ENCODE measurements at places on chromosomes 5 and 9.

DNA sequence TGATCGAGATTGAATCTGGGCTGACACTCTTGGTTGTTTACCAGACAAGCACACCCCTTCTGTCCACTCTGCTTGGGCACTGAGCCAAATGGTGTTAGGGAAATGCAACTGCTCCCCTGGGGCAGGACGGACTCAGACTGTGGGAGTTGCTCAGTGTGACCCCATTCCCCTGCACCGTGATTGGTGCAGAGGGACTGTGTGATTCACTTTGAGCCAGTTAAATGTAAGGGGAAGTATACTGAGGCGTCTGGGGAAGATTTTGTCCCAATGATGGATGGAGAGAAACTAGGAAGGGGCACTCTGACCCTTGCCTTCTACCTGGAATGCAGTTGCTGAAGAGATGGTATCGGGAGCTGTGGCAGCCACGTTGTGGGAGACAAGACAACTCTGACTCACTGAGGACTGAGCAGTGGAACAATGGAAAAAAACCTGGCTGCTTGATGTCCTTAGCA, 196.0 kb upstream of the ANKRD55 start:
- DNase-seq: peak; percentile 59

DNA sequence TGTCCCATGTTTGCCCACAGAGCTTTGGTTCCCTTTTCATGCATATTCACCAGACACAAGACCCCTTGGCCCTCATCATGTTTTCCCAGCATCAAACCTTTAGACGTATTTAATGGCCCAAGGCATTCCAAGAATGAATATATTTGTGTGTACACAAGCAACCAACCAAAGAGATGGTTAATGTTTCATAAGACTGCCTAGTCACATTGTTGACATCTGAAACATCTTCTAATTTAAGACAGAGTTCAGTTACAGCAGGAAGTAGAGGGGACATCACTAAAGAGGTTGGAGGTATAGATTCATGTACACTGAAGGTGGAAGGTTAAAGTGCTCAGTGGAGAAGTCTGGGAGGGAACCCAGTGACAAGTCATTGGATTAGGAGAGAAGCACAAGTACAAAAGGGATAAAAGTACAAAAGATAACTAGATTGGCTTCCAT, 49.1 kb downstream of the SUSD1 start:
- peak; percentile 94 for DNase-seq

DNA sequence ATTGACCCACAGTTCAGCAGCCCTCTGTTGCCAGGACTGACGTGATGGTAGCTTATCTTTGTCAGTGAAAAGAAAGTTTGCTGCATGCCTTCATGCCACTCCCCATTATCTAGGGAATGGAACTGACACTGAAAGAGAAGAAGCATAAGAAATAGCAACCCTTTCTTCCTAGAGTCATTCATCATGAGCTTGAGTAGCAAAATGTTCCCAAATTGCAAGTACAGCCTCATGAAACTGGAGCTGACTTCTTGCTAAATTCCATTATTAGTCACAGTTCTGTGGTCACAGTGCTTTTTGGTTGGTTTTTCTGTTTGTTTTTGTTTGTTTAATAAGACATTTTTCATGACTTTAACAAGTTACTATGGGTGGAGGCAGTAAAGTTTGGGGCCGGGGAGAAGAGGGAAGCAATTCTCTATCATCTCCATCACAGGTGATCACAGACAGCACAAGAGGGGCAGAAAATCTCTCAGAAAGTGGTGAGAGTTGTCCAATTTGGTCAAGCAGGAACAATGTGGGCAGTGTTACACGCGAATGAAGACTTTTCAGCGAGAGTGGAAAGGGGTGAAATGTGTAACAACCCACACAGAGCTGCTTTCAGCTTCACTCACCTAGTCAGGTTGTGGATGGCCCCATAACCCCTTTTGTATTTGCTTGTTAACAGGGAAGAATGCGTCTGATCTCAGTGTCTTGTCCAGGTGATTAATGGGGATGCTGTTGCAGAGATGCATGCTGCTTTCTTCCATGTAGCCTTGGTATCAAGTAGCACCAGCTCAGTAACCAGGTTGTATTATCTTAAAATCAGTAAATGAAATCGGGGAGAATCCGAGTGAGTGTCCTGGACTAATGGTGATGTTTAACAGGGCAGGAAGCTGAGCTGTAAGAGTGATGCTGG, 440.4 kb downstream of the DMRT2 start:
- DNase-seq: no peak

GRCh38 chr5:43231977-43232376, 40.0 kb downstream of the NIM1K start:
- peak; percentile 25 for DNase-seq

DNA sequence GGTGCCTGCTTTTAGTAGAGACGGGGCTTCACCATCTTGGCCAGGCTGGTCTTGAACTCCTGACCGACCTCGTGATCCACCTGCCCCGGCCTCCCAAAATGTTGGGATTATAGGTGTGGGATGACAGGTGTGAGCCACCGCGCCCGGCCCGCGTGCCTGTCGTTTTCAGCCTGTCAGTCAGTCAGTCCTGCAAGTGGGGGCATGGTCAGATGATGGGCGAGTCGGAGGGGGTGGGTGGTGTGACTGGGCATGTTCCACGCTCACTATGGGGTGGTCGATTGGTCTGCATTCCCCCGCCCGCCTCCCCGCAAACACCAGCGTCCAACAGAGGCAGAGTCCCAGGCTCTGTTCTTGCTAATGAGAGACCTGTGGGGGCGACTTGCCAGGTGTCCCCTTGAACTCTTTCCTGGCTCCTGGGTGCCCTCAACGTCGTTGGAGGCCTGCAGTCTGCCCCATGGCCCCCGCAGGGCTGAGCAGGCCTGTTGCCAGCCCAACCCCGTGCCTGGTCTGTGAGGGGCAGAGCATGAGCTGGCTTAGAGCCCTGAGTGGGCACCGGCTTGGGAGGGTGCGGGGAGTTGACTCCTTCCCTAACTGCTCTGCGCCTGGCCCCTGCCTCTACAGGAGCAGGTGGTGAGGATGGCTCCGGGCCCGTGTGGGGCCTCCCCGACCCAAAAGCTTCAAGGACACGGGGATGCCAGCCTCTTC, 23.1 kb downstream of the CRB2 start:
- DNase-seq: no peak

DNA sequence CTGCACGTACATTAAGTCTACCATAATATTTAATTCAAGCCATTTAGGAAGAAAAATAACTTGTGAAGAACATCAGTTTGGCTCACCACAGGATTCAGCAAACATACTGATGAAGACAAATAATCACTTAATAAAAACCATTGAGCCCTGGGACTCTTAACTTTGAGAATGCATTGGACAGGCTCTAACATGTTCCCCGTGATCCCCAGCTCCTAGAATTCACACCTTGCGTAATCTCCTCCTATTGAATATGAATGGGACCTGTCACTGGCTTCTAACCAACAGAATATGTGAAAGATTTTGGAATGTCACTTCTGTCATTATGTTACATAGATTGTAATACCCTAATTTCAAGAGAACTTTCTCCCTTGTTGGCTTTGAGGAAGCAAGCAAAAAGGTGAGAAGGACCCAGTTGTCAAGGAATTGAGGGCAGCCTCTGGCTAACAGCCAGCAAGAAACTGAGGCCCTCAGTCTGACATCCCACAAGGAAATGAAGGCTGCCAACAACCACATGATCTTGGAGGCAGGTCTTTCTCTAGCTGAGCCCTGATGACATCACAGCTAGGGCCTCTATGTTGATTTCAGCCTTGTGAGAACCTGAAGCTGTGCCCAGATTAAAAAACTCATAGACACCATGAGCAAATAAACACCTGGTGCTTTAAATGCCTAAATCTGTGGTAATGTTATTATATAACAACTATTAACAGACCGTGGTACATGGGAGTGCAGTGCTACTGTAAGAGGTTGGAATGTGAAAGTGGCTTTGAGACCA, 433.2 kb downstream of the SEMA5A start:
- DNase-seq: peak; percentile 44

- DNase-seq: no peak
Measured at GRCh38 chr5:112560371-112560770, 141.3 kb upstream of the EPB41L4A start.

DNA sequence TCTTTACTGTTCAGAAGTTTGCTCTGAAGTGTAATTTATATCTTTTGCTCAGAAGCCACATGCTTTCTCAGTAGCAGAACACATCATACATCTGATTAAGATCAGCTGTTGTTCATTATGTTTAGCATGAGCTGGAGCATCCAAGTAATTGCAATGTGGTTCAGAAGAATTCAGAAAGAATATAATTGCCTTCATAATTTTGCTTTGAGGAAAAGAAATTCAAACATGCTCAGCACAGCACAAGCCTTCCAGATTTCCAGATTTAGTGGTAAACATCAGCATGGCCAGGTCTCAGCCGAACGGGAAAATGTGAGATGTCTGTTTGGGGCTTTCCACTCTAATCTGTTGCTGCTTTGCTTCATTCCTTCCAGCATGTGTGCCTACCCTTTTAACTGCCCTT, 65.9 kb downstream of the ITGA1 start:
- no peak for DNase-seq

DNA sequence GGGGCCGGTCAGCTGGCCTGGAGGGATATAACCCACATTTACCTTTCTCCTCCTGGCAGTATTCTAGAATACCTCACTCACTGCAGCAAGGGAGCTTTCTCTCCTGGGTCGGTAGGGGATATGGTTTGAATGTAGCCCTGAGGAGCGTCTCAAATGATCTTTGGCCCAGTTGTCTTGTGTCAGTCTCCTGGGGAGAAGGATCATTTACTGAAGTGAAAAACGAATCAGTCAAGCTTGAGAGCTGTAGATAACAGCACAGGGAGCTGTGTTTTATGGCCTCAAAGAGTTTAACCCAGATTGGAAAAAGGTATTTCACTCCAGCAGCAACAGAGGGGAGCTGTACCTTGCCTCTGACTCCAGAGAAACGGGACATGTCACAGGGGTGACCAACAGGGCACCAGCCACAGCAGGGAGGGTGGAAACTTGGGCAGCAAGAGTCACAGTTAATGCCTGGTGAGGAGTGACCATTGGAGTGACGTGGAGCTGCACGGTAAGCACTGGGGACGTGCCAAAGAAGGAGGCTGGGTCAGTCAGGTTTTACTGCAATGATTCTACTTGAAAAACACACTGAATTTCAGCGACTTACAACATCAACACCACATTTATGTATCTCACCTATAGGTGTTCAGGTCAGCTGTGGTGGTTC, 29.8 kb upstream of the ZFR start:
- peak; percentile 43 for DNase-seq

DNA sequence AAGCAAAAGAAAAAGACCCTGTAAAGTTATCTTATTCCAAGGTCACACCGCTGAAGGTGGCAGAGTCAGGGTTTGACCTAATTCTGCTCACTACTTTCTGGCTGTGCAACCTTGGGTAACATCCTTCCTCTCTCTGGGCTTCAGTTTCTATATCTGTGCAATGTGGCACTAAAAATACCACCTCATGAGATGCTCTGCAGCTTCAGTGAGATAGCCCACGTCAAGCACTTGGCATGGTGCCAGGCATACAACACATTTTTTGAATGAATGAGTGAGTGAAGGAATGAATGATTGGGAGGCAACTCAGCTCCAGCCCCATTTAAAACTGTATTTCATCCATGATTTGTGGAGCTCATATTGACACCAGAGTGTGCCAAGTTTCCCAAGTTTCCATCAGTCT, 62.3 kb downstream of the FOXI1 start:
- DNase-seq: no peak

GRCh38 chr5:87582149-87582548, 169.4 kb upstream of the CCNH start:
- no peak for DNase-seq

DNA sequence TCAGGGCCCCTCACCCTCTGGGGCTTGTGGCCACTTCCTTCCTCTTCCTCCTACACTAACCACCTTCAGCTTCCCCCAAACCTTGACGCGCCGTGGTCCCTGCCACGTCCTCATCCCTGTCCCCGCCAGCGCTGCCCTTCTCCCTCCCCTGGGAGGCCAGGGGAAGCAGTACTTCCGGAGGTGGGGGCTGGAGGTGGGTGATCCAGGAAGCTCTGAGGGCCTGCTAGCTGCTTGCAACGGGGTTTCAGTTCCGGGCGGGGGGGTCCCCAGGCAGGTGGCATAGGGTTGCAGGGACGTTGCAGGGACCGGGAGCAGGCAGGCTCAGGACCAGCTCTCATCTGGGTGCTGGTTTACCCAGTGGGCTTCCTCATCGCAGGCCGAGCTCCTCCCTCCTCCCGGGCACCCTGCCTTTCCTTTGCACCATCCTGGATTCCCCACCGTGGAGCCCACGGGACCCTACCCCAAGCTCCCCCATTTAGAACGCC, 70.0 kb downstream of the RXRA start:
- no peak for DNase-seq

- no peak for DNase-seq
Measured at GRCh38 chr5:158013303-158013702, 154.4 kb upstream of the CLINT1 start.

DNA sequence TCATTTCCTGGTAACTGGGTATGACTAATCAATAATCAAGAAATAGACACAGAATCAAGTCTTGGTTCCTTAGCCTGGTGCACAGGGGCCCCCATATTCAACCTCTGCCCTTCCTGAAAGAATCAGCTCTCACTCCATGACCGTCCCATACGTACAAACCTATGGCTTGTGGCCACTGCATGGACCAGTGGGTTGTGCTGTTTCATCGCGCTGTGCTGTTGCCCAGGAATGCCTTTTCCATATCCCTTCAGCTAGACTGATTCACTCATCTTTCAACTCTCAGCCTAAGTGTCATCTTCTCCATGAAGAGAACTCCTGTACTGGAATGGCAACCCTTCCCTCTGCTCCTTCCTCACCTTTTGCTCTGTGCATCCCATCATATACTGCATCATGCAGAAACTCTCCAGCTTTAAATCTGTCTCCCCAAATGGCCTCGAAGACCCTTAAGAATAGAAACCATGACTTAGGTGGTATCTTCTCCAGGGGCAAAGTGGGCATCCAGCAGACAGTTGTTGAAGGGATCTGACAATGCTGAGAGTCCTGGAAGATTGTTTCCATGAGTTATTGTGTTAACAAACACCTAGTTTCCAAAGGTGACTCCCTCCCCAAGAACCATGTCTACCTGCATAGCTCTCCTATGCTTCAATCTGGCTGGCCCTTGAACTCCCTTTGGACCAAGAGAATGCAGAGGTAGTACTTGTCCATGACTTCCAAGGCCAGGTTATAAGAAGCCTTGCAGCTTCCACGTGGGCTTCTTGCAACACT, 180.8 kb downstream of the ACTL7B start:
- no peak for DNase-seq

GRCh38 chr5:32193591-32193990, 19.5 kb upstream of the GOLPH3 start:
- peak; percentile 78 for DNase-seq

GRCh38 chr9:4116071-4116581, 183.7 kb downstream of the GLIS3 start:
- DNase-seq: peak; percentile 20

DNA sequence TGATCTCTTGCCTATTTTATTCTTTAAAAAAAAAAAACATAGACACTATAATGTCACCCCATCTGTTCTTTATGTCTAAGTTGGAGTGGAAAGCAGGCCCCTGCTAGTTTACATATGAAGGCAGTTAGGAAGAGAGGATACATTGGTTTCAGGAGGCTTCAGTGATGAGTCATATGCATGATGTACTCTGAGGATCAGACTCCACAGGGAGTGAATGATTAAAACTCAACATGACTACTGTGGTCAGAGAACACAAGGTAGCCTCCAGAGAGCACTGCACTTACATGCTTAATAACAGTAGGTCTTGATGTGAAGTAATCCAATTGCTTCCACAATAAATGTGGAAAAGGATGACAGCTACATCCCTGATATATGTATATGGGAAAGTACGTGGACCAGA, 22.7 kb upstream of the FSTL4 start:
- DNase-seq: peak; percentile 84
